SK-N-MC (cell line): ENCODE measurements at places on chromosomes 5 and 9.

DNA sequence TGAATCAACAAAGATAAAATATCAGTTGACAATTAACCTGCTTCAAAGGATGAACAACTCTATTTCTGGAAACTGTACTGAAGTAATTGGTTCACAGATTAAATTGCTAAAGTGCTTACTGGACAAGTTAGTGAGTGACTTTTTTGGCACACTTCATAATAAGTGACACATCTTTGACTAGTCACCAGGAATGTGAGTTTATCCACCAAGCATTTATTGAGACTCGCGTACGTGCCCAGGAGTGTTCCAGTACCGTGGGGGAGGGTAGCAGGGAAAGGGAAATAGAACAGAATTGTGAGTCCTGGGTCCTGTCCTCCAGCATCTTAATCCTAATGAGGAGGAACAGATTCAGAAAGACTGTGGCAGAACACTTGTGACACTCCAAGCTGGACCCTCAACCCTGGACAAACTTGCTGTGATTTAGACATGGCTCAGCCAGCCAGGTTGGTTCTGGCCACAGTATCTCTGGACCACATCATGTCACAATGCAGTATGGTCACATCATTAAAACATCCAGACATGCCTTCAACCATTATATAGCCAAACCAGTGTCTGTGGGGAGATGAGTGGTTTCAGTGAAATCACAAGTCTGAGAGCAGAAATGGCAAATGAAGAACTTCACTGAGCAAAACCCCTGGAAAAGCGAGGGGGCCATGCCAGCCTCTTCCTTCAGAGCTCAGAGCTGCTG lies 623.1 kb downstream of the BNC2 start:
- DNase-seq, result no peak

- DNase-seq, result no peak
These were observed 13.1 kb upstream of the HSD17B4 start for GRCh38 chr5:119439140-119439631.

DNA sequence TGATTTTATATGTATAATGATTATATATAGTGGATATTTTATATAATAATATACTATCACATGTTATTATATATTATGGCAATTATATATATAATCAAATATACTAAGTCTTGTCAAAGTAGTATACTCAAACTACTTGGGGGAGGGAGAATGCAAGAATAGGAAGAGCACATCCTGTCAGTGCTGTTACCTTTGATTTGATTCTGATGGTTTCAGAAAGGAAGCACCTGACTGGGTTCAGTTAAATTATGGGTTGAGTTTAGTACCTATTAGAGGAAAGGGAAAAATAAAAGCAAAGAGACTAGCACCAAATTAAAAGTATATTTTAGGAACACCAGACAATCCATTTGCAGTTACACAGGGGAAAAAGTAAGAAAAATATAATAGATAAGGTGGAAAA lies 107.6 kb downstream of the GRIA1 start:
- DNase-seq, result no peak

GRCh38 chr5:10476878-10477277 lies 35.2 kb downstream of the ROPN1L start:
- no peak for DNase-seq

- DNase-seq, result no peak
These were observed 376 bp downstream of the GOLGA1 start for GRCh38 chr9:124940521-124940893.

DNA sequence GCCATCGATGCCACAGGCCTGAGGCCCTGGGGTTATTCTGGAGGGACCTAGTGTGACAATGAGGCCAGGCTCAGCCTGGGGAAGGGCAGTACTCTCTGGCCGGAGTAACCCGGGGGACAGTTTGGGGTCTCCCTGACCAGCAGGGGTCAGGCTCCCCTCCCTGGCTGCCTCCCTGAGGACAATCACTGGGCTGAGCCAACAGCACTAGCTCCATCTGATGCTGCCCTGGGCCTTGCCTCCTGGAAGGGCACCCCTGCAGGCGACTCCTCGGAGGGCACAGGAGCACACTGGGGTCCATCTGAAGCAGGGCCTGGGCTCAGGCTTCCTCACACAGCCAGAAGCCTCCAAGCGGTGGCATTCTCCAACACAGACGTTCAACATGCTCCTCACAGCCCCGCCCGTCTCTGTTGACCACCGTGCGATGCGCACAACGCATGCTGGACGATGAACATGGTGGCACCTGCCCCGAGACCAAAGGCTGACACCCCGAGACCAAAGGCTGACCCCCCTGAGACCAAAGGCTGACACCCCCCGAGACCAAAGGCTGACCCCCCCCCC lies 68.3 kb downstream of the ADAMTS2 start:
- DNase-seq, result no peak

DNA sequence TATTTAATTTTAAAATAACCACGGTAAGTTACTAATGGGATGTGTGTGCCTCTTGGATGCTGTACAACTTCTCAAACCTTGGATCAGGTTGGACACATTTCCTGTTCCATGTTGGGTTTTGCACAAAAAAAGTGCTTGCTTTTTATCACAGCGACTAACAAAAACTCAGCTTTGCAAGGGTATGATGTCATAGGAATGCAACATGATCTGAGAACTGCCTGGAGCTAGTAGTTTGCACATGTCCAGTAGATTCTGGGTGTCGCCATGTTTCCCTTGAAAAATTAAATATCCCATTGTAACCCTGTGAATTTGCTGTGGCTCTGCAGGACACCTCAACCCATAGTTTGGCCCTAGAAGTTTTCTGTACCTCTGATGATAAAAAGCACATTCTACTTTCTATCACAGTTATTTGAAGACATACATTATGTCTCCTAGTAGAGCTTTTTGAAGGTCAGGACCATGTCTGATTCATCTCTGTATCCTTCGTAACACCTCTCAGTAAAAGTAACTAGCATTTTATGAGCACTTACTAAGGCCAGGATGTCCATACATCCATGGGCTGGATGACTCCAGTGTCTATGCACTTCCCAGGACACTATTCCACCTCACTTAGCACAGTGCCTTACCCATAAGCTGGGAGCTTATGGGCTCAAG lies 11.5 kb upstream of the FRMPD1 start:
- DNase-seq, result no peak

DNA sequence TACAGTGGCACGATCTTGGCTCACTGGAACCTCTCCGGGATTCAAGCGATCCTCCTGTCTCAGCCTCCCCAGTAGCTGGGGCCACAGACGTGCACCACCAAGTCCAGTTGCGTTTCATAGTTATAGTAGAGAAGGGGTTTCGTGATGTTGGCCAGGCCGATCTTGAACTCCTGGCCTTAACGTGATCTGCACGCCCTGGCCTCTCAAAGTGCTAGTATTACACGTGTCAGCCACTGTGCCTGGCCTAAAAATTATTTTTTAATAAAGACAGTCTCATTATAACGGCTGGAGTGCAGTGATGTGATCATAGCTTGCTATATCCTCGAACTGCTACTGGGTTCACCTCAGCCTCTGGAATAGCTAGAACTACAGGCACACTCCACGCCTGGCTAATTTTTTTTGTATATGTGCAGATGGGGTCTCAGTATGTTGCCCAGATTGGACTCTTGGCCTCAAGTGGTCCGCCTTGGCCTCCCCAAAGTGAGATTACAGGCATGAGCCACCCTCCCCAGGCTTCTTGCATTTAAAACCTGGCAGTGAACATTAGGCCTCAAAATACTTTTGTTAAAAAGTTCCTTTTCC lies 4.4 kb downstream of the NPM1 start:
- no peak for DNase-seq

DNA sequence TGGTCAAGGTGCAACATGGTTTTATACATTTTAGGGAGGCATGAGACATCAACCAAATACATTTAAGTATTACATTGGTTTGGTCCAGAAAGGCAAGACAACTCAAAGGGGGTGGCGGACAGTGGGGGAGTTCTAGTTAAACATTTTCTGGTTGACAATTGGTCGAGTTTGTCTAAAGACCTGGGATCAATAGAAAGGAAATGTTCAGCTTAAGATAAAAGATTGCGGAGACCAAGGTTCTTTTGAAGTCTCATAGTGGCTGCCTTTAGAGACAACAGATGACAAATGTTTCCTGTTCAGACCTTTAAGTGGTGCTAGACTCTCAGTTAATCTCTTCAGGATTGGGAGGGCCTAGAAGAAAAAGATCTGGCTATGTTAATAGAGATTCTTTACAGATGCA lies 47.7 kb upstream of the TTC39B start:
- peak; percentile 10 for DNase-seq

GRCh38 chr5:178244576-178244975 lies 12.0 kb upstream of the PHYKPL start:
- no peak for DNase-seq

- no peak for DNase-seq
These were observed 47.1 kb downstream of the SEMA5A start for GRCh38 chr5:9498541-9499497.

- no peak for DNase-seq
These were observed 3.3 kb downstream of the MUSK start for GRCh38 chr9:110671849-110672248.

DNA sequence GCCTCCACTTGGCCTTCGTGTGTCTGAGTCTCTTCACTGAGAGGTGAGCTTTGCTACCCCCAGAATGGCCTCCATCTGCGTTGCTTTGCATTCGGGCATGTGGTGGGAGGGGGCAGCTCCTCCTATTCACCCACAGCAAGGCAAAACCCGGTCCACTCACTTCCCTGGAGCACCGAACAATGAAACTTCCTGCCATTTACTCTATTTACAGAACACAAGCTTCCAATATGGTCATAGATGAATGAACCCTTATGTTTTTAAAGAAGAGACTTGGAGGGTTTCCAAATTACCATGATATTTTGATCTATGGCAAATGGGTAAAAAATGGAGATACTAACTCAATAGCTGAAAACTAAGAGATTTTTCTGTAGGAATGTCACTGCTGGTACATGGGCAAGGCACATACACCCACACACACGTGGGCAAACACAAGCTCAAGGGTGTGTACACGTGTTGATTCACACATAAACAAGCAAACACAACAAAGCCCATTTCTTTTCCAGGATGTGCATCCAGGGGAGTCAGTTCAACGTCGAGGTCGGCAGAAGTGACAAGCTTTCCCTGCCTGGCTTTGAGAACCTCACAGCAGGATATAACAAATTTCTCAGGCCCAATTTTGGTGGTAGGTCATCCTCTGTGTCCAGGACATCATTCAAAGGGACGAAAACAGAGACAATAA lies 5.2 kb downstream of the GABRP start:
- DNase-seq, result no peak

DNA sequence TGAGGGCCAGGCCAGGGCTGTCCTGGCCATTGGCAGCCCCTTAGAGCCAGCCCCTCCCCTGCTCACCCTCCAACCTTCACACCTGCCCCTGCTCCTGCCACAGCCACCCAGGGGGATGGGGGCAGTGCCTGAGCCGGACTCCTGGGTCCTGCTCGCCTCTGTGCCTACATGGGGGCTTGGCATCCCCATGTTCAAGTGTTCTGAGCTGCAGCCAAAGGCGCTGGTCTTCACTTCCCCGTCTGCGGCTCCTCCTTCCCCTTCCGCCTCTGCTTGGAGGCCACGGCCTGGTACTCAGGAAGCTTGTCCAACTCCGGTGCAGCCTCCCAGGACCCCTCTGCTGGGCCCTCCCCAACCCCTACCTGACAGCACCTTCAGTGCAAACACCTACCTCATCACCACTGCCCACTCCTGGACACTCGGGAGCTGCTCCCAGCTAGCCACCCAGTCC lies 2.3 kb upstream of the DNLZ start:
- DNase-seq, result no peak

DNA sequence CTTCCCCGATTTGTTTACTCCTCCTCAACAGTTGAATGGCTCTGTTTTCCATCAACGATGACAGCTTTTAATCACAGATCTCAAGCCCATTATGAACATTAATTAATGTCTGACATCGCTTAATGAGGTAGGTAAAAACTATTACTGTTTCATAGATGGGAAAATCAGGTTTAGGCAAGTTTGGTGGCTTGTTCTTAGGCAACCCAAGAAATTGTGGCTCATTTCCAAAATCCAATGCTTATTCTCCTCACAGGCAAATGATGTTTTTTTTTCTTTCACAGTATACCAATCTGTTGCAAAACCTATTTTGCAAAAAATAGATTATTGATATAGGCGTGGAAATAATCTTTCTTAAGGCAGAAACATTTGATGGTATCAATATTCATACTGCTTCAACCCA lies 70.8 kb upstream of the CHD1 start:
- no peak for DNase-seq

DNA sequence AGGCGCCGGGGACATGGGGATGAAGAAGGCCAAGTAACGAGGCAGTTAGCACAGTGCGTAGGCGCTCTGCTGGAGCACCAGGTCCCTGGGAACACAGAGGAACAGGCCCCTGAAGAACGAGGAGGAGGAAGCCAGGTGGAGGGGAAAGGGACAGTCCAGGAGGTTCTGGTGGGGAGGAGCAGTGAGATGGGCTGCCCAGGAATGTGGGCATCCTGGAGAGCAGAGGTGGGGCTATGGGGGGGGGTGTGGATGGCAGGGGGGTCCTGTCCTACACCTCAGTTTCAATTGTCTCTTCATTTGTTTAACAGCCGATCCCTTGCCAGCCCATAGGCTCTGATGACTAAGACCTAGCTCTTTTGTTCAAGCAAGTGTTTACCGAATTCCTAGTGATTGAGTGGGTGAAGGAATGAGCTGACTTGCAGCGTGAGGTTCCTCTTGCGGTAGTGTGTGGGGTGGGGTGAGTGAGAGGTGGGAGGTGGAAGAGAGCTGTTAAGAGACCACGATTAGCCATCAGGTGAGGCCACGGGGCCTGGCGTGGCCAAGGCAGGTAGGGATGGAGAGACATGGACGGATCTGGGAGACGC lies 8.4 kb upstream of the PHYHD1 start:
- no peak for DNase-seq

DNA sequence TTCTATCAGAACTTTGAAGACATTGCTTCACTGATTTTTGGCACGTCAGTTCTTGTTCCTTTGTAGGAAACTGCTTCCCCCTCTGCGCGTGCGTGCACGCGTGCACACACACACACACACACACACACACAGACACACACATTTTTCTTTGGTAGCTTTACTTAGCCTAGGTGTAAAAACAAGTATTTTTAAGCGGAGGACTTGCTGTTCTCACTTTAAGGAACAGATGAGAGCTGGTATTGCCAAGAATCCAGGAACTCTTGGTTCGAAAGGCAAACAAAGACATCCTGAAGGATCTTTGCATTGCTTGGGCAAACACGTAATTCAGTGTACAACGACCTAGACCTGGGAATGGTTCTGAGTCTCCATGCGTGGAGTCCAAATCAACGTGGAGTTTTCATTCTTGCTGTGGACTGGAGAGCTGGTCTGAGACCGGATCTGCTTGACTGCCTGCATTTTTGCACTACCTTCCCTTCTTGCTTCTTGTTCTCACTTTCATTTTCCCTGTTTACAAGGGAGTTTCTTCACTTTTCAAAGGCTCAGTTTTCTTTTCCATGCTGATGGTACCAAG lies 8.2 kb downstream of the TMEM268 start:
- no peak for DNase-seq

- DNase-seq, result no peak
These were observed 30.4 kb downstream of the NSUN2 start for GRCh38 chr5:6602441-6602840.
